ENCODE measurements at places on chromosomes 5 and 9. TPM values are rescaled to one million over a fixed set of nuclear protein-coding genes. Genes with fewer than 3 reads are reported as not detected.

EPB41L4B gene
- 5.2 TPM for total RNA-seq

PCDHGC3 gene
- 82.9 TPM for total RNA-seq

NEUROG1 gene
- total RNA-seq = not detected

MUSK gene
- total RNA-seq = 0.32 TPM

Measured in mesothelial cell of epicardium (in vitro differentiated cells).